ENCODE measurements at places on chromosomes 6 and 20.

DNA sequence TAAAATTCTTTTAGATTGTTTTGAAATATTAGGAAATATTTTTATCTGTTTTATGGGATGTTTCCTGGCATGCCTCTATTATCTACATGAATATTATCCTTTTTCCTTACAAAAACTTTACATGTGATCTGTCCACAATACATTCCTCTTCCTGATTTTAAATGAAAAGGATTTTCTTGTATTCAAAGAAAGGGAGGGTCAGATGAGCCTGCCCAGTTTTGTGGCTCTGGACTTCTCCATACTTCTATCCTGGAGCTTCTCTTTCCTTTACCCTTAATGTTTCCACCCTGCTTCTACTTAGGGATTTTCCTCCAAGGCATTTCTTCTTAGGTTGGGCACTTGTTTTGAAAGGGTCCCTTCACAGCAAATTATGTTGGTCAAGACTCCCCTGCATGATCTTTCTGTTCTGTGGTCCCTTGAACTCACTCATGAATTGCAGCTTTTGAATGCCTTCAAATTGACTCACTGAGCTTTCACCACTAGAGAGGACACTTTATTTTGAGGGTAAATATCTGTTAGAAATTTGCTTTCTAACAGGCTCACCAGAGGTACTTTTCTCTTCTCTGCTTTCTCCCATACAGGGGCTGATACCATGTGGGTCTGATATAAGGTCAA is 104.9 kb downstream of the CENPW start:
- no peak for DNase-seq

DNA sequence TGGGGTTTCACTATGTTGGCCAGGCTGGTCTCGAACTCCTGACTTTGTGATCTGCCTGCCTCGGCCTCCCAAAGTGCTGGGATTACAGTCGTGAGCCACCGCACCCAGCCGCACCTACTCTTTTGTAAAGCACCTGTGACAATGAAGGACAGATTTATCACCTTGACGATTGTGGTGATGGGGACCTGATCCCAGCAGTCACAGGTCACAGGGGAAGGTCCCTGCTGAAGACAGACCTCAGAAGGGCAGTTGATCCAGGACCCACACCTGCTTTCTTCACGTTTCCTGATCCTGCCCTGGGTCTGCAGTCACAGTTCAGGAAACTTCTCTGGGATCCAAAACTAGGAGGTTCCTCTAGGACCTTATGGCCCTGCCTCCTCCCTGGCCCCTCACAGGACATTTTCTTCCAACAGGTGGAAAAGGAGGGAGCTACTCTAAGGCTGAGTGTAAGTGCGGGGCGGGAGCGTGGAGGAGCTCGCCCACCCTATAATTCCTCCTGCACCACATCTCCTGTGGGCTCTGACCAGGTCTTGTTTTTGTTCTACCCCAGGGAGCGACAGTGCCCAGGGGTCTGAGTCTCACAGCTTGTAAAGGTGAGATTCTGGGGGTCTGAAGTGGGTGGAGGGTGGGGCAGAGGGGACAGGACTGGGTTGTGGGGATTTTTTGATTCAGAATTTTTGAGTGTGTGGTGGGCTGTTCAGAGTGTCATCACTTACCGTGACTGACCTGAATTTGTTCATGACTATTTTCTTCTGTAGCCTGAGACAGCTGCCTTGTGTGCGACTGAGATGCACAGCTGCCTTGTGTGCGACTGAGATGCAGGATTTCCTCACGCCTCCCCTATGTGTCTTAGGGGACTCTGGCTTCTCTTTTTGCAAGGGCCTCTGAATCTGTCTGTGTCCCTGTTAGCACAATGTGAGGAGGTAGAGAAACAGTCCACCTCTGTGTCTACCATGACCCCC is 3.0 kb downstream of the HLA-E start:
- no peak for DNase-seq

- DNase-seq, result no peak
Observed at GRCh38 chr6:20104696-20105095, 107.6 kb downstream of the MBOAT1 start.

DNA sequence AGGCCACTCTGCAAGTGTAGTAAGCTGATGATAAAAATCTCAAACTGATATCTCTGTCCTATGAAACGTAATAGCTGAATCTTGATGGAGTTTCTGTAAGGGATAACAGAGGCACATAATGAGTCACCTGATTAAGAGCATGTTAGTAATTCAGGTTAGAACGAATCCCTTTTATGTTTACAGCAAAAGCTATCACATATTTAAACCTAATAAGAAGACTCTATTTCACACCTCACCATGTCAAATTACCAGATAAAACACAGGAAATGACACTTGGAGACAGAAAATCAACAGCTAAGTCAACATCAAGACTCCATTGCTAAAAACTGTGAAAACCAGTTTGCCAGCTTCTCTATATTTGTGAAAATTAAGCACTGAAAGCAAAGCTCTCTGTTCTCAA is 11.8 kb downstream of the CST7 start:
- no peak for DNase-seq

- no peak for DNase-seq
Observed at GRCh38 chr20:32524829-32525501, 60.2 kb downstream of the NOL4L start.
